ENCODE measurements at places on chromosomes 7 and 10.

DNA sequence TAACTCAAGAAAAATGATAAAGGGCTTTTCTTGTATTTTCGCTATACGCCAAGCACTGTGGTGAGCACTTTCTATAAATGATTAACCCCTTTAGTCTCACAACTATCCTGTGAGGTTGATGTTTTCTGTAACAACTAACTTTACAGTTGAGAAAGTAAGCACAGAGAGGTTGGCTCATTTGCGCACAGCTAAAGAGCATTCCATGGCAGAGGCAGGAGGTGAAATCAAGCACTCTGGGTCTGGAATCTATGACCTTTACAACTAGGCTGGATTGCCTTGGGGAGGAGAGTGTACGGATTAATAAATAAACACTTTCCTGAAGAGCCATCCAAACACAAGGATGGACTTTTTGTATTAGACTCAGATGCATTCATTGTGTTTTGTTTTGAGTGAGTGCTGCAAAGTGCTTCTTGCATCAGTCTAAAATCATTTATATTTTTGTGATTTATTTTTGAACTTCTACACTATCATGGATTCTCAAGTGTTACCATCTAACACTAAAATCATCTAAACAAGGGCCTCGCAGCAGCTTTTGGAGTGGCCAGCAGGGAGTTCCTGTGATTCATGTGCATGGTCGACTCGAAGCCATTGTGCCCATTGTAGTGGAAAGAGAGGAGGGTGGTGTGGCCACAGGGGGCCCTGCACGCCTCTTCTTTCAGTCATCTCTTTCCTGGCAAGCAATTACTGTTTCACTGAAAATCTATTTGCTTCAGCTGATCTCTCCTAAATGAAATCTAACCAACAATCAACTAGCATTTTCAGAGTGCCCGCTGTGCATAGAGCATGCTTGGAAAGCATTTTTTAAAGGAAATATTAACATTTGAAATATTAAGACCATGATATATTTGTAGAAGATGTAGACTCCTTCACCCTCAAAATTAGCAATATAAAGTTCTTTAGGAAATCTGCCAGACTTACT is 633.4 kb upstream of the COBL start:
- DNase-seq: no peak

DNA sequence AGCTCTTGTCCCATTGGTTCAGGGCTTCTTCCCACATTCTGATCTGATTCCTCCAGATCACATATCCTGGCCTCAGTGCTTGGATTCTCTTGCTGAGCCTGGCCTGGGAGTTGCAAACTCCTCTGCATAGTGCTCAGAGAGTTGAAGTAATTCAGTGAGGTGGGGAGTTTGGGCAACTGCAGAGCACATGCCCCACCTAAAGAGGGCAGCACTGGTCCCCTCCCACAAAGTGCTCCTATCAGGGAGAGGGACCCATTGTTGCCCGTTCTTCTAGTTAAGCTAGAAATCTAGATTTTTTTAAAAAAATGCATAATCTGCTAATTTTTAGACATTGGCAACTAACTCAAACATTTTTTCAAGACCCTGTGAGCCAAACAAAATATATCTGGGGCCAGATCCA is 45.1 kb downstream of the CHN2 start:
- no peak for DNase-seq

GRCh38 chr7:108088729-108089128 is 41.4 kb downstream of the LAMB4 start:
- DNase-seq: no peak

GRCh38 chr7:23372611-23373010 is 73.5 kb downstream of the MALSU1 start:
- no peak for DNase-seq

DNA sequence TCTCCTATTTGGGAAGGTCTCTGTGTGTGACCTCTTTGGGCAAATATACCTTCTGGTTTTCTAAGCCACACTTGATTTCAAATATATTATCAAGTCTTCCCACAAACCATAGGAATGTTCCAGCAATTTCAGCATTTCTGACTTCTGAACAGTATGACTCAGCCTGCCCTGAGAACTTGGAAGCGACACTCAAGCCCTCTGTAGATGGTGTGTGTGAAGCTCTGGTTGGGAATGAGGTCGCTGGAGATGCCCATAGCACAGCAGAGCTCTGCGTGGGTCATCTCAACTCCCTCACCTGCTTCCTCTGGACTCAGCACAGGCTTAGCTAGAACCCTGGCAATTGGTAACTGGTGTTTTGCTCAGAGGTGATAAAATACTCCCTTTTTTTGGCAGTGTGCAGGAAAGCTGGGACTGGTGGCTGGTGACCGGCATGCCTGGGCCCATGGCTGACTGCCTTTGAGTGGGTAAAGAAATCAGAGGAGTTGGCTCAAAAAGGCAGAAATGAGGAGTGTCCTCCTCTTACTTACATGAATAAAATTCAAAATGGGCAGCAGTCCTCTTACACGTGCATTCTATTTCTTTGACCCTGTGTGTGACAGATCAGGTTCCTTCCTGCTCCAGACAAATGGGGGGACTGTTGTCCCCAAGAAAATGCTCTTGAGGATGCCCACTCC is 87.5 kb upstream of the NRP1 start:
- DNase-seq: no peak

DNA sequence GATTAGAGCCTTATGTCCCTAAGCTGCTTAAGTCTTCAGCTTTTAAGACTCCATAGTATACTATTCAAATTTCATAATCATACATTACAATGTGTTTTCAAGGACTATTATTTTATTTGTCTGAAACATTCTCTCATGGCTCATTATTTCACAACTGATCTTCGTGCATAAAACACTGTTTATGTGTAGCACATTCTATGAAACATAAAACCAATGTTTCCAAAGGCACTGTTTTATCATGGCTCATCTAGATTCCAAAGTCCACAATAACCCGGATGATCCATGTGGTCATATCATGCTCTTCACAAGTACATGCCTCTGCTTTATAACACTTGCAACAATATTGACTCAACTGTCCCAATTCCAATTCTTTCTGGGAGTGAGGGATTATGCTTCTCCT is 806.1 kb downstream of the TNS3 start:
- no peak for DNase-seq

- no peak for DNase-seq
These were observed 19.4 kb upstream of the EZH2 start for GRCh38 chr7:148903504-148903903.

DNA sequence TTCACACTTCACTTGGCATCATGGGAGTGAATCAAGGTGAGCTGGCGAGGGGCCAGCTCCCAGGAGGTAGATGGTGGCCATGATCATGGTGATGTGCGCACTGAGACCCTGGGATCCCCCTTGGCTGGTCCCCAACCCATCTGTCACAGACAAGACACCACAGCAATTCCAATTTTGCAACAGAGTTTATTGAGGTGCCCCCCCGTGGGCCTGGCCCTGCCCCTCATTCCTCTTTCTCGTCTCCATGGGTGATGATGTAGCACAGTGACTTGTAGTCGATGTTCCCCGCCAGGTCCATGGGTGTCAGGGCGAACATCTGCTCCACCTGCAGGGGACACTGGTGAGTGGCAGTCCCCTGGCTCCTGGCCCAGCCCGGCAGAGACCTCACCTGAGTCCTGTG is 2.4 kb downstream of the MYL7 start:
- no peak for DNase-seq

DNA sequence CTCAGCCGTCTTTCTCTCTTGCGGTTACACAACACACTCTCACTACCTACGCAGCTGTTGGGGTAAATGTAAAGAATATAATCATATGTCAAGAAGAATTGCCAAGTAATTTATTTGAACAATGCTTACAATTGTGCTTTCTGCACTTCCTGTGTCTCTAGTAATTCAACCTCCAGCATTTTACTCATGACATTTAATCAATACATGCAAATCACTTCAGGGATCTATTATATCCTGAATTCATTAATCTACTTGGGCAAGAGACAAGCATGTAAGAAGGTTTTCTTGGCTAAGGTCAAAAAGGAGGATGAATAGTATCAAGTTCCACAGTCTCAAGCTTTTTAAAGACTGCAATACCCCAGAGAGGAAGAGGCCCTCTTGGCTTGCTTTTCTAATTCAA is 562.9 kb upstream of the ADARB2 start:
- DNase-seq: no peak

GRCh38 chr7:36423633-36424032 is 34.0 kb downstream of the ANLN start:
- DNase-seq: no peak

GRCh38 chr7:26583094-26583648 is 281.2 kb downstream of the SKAP2 start:
- no peak for DNase-seq

GRCh38 chr7:139036901-139037300 is 1.1 kb upstream of the ZC3HAV1L start:
- DNase-seq: no peak

GRCh38 chr7:138029126-138029525 is 27.2 kb upstream of the CREB3L2 start:
- DNase-seq: no peak

DNA sequence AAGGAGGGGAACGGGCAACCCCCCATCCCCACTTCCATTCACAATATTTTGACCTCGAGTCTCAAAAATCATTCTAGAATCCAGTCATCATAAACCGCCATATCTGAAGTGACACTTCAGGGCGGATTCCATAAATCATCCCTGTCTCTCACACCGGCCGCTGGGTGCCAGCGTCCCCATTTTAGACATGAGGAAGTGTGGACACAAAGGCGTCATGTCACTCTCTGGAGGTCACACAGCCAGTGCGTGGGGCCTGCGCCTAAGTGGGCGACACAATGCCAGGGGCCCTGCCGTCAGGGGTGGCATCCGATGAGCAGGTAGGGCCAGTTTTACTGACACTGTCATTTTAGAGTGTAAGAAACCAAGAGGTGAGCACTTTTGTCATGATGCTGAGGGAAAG is 19.5 kb downstream of the KCNH2 start:
- no peak for DNase-seq

- DNase-seq: no peak
These were observed 120.6 kb upstream of the CHST15 start for GRCh38 chr10:124213899-124214510.

DNA sequence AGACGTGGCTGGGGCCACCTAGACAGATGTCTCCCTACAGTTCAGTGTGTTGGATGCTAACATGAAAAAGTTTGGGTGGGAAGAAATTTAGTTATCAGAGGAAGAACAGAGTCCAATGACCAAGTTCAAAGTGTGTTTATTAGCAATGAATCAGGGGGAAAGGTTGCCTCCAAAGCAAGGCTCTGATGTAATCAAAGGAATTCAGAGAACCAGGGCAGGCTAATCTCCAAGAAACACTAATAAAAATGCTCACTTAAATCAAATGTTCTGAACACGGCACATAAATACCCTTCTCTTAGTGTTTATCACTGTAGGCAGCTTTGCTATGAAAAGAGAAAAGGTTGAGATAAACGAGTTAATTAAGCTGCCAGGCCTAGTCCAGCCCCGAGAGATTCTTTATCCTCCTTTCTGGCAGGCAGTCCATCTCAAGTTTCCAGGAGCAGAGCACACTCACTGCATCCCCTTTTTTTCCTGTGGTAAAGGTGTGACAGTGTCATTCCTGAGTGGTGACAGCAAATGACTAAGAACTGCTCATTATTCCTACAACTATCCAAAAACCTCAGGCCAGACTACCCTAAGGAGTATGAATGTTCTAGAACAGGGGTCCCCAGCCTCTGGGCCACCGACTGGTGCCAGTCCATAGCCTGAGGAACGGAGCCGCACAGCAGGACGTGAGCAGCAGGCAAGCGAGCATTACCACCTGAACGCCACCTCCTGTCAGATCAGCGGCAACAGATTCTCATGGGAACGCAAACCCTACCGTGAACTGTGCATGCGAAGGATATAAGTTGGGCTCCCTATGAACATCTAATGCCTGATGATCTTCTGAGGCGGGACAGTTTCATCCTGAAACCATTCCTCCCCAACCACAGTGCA is 66.9 kb upstream of the FHIP2A start:
- DNase-seq: no peak

- no peak for DNase-seq
These were observed 5.2 kb upstream of the BTBD16 start for GRCh38 chr10:122265896-122266295.

GRCh38 chr7:157116762-157117161 is 22.0 kb upstream of the UBE3C start:
- DNase-seq: no peak

DNA sequence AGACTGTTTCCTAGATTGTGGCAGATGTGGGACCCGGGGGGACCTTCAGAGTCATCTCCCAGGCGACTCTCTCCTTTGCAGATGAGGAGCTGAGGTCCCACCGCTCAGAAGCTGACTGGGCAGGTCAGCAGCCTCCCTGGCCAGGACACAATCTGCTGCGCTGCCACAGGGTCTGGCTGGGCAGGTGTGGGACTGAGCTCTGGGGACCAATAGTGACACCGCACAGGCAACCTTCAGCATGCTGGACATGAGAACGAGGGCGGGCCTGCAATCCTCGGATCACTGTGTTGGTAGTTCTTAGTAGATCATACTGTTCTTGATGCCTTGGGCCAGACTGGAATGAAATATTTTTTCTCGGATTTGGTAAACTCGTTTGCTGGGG is 20.5 kb upstream of the CRYGN start:
- no peak for DNase-seq
